ENCODE measurements at places on chromosomes 2 and 18.

GRCh38 chr2:55565613-55566012 lies 46.1 kb downstream of the CFAP36 start:
- no peak for DNase-seq

DNA sequence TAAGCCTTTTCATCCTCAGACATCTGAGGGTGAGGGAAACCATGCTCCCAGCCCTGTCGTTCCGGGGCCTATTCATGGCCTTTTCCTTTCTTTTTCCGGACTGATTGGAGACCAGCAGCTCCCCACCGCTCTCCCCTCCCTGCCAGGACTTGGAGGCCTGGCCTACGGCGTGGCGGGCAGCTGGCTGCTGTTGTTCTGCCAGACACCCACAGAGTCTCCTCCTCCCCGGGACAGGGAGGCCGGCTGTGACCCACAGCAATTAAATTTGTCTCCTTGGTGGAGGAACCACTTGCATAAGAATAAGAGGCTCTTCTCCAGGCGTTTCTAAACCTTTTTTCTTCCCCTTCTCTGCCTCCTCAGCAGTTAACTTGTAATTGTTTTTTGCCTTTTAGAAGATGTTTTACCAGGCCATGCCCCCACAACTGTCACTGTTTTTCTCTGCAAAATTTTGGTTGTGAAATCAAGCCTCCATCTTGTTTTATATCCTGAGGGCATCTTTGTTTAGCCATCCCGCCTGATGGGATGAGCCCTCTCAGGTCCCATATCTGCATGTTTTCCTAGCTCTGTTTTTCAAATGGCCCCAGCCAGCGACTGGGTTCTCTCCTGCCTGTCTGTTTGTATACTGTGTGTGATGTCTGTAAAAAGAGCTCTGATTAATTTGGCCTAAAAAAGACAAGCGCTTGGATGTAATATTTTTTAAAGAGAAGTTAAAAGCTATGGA lies 1060.0 kb upstream of the DDX18 start:
- no peak for DNase-seq

DNA sequence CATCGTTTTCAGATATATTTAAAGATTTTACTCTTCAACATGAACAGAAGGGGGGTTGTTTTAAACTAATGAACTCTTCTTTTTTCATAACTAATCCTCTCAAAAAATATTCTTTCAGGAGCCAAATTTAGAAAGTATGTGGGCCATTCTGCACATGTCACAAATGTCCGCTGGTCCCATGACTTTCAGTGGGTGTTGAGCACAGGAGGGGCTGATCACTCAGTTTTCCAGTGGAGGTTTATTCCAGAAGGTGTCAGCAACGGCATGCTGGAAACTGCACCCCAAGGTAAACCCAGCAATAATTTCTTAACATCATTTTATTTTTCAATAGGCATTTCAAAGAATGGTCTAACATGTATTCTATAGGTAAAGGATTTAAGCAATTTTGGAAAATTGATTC lies 136.0 kb downstream of the EML6 start:
- no peak for DNase-seq

DNA sequence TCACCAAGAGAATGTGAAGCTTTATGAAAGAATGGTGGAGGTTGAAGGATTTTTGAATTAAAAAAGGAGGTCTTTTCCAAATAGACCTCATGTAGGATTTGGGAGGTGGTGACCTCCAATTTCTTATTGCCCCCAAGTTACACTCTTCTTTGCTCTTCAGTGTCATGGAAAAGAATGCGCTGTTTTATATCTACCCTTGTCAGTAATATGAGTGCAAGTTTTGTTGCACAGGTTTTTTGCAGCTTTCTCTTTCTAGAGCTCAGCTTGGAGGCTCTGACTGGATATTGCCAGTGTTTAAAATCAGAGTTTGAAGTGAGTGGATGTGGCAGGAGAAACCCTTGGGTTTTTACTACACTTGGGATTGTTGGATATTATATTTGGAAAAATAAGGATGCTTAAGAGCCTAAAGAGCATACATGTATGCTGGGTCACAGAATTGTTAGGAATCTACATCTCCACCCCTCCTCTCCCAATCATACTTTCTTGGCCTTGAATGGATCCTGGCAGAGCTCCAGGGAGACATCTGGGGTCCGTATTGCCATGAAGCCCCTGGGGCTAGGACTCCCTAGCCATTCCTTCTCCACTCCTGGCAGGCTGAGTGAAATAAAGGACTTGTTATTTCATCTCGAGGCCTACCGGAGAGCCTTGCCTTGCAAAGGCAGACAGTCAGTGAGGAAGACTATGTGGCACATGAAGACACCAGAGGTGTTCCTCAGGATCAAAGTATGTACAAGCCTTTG lies 43.8 kb downstream of the APOB start:
- no peak for DNase-seq

DNA sequence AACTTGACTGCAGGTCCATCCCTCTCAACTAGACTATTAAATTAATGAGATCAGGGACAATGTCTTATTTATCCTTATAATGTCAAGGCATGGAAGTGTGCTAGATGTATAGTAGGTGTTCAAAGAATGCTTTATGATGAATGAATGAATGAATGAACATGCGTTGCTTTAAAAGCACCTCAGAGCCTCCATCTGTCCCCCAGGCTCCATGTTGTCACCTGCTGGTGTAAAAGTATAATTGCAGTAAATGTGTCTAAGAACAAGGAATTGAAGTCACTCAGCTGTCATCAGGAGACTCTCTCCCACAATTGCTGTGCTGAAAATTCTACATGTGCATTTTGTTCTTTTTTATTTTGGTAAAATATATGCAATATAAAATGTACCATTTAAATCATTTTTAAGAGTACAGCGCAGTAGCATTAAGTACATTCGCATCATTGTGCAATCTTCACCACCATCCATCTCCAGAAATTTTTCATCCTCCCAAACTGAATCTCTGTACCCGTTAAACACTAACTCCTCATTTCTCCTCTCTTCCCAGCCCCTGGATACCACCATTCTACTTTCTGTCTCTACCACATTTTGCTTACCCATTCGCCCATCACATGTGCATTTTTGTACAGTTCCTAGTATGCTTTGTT lies 52.6 kb downstream of the GNAL start:
- no peak for DNase-seq

- no peak for DNase-seq
Observed at GRCh38 chr18:28736223-28736622, 559.3 kb upstream of the CDH2 start.

DNA sequence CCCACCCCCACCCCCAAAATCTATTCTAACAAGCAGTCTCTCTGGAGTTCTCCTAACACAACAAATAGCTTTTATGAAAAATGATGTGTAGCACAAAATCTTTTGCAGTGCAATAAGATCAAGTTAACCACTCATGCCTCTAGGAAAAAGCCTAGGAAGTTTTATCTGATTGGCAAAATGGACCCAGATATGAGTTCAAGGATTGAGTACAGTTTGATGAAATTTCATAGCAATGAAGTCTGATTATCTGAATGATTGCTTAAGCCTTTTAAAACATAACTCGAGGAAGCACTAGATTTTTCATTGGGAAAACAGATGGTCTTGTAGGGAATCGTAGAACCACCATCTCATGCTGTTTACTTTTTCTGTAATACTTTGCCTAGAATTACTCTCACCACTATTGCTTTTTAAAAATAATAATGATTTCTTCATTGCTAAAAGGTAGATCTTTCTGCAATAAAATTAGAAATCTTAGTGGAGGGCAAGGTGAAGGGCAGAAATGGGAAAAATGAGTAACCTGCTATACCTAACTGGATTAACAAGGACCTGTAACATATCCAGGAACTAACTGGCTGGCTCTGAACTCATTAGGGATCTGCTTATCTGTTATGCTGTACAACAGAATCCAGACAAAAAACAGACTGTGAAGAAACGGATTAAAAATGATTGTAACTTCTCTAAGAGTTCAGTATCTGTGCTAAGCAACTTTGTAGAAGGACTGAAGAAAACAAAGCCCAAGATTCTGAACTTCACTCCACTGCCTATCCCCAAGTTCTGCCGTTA lies 73.7 kb upstream of the ETAA1 start:
- DNase-seq, result no peak

- no peak for DNase-seq
Observed at GRCh38 chr2:232456296-232457120, 555 bp downstream of the ALPI start.

DNA sequence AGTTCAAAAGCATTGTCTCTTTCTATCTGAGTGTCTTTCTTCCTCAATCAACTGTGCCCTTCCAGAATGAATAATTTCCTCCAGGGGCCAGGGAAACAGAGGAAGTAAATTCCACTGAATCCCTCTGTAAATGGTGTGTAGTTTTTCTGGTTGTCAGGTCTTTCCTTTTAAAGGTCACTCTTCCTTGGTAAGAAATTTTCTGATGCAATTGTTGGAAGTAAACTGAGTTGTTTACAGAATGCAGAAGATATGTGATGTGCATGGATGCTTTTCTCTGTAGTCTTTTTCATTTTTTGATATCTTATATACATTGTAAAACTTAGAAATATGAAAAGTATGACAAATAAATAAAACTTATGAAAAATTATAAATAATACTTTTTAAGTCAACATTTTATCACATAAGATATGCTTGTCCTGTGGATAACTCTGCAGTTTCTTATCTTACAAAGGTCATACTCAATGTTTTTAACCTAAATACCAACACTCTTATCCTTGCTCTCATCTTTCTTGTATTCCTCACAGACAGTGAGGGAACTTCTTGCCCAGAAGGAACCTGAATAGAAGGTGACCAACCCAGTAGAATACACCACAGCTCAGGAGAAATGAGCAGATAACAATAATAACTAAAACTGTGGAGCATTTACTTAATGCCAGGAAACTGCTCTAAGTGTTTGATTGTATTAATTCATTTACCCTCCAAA lies 234.5 kb downstream of the METTL4 start:
- DNase-seq, result no peak

DNA sequence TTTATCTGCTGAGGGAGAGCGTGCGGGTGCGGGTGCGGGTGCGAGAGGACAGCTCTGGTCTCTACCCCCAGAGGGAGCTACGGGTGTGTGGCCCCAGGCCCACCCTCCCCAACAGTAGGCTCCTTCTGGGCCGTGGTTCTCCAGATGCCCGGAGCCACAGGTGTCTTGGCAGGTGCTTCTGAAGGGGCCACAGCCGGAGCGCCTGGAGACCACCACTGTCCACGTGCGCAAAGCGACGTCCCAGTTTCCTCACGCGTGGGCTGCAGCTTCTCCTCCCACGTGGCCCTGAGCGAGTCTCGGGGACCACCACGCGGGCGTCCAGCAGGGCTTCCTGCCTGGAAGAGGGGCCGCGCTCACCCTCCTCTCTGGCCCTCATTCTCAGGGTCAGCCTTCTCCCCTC lies 90.6 kb downstream of the BIN1 start:
- DNase-seq, result no peak

GRCh38 chr2:157024129-157024528 lies 233.4 kb upstream of the GALNT5 start:
- no peak for DNase-seq

GRCh38 chr2:224832207-224832606 lies 116.0 kb upstream of the CCDC195 start:
- no peak for DNase-seq

DNA sequence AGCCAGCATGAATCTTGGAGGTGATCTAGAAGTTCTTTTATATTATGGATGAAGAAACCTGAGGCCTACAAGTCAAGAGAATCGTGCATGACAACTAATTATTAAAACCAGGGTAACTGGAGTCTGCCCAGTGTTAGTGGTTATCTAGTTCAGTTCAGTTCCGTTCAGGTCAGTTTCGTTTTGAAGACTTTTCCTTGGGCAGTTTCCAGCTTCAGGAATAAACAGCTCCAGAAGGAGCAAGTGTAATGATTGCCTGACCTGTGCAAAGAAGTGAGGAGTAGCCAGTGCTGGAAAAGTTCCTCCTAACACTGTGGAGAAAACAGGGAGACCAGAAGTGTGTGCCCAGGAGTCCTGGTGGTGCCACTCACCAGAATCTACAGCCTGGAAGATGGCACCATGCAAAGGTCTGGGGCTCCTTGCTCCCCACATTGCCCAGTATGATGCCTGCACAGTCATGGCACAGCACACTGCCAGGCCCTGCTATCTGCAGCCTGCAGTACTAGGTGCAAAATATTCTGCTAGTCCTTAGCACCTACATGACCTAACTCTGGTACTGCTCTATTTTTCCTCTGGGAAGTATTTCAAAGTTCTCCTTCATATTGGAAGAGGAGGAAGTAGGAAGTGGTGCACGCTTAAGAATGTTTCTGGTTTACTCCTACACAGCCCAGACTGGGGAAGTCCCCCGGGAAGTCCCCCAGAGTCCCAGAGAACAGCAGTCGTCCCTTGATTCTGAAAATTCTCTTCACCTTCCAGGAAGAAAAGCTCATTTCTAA lies 65.8 kb downstream of the SUMO1 start:
- no peak for DNase-seq

DNA sequence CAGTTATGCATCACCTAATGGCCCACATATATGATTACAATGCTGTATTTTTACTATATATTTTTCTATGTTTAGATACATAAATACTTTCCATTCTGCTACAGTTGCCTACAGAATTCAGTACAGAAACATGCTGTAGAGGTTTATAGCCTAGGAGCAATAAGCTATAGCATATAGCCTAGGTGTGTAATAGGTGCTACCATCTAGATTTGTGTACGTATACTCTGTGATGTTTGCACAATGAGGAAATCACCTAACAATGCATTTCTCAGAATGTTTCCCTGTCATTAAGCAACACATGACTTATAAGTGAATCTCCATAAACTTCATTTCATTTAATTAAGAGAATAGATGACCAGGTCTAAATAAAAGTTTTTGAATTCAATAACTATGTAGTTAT lies 43.5 kb downstream of the SLC38A11 start:
- DNase-seq, result no peak

DNA sequence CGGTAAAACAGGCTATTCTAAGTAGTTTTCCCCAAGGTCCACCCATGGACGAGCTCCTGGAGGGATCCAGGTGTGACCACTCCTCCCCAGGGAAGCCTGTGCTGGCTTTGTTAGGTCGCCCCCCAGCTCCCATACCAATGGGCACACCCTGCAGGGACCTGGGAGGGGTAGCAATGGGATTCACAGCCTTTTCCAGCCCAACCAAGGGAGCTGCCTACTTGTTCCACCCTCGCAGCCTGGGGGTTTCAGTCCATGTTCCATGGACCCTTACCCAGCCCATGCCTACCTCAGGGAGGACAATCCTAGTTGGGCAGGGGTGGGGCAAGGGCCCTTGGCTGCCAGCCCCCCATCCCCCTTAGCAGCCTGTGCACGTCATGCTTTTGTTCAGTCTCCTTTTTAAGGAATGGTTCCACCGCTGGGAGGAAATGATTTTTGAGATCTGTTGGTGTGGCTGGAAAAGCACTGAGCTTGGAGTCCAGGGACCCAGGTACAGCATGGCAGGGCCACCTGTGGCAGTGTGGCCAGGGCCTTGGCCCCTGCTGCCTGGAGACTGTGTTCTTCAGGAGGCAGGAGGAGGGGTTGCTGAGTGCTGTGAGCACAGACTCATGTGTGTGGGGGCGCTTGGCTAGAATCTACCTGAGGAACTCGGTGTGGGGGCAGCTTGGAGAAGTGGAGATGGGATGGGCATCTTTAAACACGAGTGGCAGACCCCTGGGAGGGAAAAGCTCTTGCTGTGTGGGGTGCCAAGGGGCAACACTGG lies 166.8 kb downstream of the TWIST2 start:
- no peak for DNase-seq

- no peak for DNase-seq
Observed at GRCh38 chr18:48862132-48862531, 88.6 kb downstream of the SMAD7 start.

- no peak for DNase-seq
Observed at GRCh38 chr2:38284971-38285370, 92.1 kb downstream of the ATL2 start.

All from activated T-helper 1 cell treated with Interleukin-2 at 50 U/mL for 16 hours (primary cell).